ENCODE measurements at places on chromosomes 3 and 15.

DNA sequence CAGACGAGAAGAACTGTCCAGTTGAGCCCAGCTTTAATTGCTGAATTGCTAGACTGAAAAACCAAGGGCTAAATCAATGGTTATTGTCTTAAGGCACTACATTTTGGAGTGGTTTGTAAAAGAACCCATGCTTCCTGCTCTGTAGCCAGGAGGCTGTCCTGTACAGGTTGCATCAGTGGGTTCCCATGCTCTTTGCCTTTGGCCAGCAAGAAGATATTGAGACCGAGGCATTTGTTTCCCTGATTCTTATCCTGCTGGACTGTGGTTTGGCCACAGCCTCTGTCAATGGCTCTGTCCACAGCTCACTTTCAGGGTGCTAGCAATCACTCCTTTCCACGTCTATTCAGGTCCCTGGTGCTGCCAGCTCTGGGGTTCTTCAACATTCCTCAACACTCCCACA is 89.6 kb downstream of the FAM43A start:
- no peak for DNase-seq

- DNase-seq: no peak
These were observed 134.5 kb downstream of the MECOM start for GRCh38 chr3:169529013-169529412.

- peak; percentile 95 for DNase-seq
These were observed 730.2 kb downstream of the TUSC7 start for GRCh38 chr3:117439812-117440211.

- no peak for DNase-seq
These were observed 220.2 kb downstream of the SHQ1 start for GRCh38 chr3:72628065-72628464.

DNA sequence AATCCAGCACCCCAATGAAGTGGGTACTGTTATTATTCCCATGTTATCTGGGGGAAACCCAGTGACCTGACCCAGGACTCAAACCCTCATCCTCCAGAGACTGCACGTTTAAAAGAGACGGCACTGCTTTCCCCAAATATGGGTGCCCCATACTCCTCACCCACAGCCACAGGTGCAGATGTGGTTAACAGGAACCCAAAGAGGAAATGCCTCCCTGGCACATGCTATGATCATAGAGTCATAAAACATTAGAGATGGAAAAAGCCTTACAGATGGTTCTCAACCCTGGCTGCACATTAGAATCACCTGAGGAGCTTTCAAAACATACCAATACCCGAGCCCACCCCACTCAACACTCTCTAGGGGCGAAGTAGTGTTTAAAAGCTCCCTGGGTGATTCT is 111.5 kb downstream of the SEMA5B start:
- no peak for DNase-seq

GRCh38 chr15:51861557-51862359 is 32.3 kb downstream of the TMOD3 start:
- no peak for DNase-seq

DNA sequence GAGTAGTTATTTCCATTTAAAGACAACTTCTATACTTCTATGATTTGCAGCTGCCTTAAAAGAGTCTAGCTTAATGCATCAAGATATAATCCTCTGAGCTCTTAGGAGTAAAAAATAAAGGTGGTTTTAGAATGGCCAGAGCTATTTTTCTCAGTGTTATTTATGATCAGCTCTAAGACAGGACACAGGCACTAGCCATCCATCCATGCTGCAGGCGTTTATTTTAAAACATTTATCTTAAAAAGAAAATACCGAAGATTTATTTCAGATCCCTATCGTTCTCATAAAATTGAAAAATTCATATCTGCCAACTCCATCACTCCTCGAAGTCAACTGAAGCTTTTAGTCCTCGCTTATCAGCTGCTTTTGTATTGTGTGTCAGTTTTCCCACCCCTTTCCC is 243.5 kb downstream of the CLSTN2 start:
- no peak for DNase-seq

GRCh38 chr3:107870943-107871638 is 219.7 kb downstream of the CD47 start:
- DNase-seq: no peak

GRCh38 chr3:160224256-160224655 is 966 bp upstream of the C3orf80 start:
- no peak for DNase-seq

GRCh38 chr3:78506581-78507195 is 1261.1 kb downstream of the ROBO1 start:
- no peak for DNase-seq

DNA sequence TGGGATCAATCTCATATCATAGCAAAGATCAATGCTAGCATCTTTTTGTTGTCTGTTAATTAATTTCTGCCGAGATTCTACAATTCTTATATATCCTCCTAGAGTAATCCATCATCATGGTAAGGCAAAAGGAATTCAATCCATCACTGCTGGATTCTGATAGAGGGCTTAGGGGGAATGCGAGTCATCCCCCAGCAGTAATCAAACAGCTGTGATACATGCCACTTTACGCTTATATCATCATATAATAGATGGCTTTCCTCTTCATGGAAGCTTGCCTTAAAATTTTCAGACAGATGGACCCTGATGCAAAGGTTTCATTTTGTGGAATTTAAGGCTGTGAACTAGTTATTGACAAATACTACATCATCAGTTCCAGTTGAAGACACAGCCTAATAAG is 645.9 kb downstream of the CADM2 start:
- DNase-seq: no peak

All from SHP77 (cell line).